ENCODE measurements at places on chromosomes 5 and 9.

GRCh38 chr9:129109537-129109903, 1.1 kb downstream of the CRAT start:
- DNase-seq: peak; percentile 75

- DNase-seq: no peak
Measured at GRCh38 chr5:65577141-65577540, 14.0 kb downstream of the PPWD1 start.

- no peak for DNase-seq
Measured at GRCh38 chr5:35058374-35058788, 10.6 kb upstream of the AGXT2 start.

- DNase-seq: no peak
Measured at GRCh38 chr5:165559645-165560044, 2054.2 kb downstream of the MAT2B start.

DNA sequence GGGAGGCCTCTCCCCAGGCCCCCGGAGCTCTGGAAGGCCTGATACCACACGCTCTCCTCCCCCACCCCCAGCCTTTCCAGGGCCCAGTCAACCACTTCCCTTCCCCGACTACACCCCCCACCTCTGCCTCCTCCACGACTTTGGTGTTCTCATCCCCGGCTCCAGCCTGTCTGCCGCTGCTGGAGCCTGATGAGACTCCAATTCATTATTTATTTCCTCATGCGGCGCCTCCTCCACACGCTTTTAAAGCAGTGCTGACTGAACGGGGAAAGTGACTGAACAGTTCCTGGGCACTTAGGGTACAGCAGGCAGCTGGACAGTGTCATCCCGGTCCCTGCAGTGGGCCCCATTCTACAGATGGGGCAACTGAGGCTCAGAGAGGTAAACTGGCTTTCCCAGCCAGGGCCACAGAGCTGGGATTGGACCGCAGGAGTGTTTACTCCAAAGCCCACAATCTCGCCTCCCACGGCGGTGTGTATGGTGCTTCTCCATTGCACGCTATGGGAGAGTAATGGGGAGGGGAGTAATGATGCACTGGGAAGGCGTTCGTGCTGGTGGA, 15.9 kb upstream of the RPL26L1 start:
- peak; percentile 52 for DNase-seq

- no peak for DNase-seq
Measured at GRCh38 chr5:89573345-89573744, 690.4 kb upstream of the MEF2C start.

DNA sequence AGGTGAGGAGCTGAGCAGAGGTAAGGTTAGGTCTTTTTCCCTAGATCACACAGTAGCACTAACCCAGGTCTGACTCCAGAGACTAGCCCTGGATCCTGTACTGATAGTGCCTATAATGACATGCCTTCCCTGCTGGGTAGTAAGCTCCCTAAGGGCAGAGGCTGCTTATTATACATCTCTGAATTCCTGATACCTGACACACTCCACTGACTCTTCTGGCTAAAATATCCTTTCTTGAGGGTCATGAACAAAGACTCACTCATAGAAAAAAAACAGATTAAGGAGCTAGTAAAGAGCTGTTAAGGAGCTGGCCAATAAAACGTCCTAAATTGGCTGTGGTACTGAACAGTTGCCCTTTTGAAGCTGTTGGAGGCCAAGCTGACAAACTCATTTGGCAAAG, 149.0 kb upstream of the ITGA1 start:
- DNase-seq: no peak
